Stimulated activated CD4-positive, alpha-beta T cell treated with anti-CD3 and anti-CD28 coated beads, TNF-alpha, amount 100 ng/mL, for 4 hours (primary cell): ENCODE measurements at places on chromosomes 1 and 21.
A peak's percentile ranks its signal among the peaks of the same experiment; 100 is the strongest.

DNA sequence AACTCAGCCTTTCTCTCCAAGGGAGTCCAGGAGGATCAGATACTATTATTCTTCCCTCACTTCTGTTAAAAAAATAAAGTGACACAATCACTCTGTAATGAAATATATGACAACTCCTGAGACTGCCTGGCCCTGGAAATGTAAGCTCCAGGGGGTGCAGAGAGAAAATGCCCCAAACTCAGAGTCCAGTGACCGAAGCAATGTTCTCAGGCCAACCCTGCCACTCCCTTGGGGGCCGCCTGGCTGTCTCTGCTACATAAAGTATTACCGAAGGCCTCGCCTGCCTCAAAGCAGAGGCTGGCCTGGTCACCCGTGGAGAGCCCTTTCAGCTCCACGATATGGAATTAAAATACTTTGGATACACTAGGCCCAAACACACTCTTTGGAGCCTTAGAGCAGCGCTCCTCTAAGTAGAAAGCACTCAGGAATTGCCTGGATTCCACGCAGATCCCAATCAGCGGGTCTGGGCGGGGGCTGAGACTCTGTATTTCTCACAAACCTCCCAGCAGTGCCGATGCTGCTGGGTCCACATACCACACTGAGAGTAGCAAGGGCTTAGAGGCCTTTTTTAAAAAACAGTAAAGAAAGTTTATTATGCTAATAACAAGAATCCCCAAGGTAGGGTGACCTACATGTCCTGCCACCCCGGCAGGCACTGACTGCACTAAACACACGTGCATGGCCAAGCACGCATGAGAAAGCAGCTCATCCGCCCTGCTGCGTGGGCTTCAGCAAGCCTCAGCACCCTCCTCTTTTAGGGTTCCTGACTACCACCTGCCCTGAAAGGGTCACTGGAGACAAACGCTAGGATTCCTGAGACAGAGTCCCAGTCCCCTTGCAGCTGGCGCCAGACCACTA lies 31.1 kb downstream of the TMCO4 start:
- DNase-seq = no peak

DNA sequence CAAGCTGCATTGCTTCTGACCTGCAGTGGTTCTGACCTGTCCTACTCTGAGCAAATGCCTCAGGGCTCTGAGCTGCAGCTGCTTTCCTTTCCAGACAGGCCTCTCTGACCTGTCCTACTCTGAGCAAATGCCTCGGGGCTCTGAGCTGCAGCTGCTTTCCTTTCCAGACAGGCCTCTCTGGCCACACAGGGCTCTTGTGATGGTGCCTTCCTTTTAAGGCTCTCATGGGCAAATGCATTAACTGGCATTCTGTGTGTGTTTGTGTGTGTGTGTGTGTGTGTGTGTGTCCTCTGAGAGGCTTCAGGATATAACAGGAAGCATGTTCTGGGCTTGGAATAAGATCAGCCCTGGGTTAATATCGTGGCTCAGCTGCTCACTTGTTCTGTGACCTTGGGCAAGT lies 131.3 kb downstream of the NTPCR start:
- no peak for DNase-seq

DNA sequence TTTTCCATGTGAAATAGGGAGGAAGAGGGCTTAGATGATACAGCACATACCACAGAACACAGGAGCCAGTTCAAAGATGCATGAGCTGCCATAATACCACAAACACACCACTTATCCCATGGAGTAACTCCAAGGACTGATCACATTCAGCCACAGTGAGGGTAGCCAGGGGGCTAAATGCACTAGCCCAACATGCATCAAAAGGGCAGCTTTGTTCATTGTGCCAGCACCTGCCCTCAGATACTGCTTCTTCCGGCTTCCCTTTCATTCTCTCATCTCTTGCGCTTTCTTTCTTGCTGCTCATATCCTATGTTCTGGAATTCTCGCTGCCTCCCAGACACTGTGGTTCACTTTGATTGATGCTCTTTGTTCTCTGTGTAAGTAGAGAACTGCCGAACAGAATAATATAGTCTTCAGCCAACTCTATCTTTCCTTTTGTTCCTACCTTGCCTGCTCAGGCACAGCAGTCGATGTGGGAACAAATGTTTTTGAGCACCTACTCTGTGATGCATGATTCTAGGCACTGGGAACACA lies 50.0 kb upstream of the SYT6 start:
- DNase-seq = no peak

DNA sequence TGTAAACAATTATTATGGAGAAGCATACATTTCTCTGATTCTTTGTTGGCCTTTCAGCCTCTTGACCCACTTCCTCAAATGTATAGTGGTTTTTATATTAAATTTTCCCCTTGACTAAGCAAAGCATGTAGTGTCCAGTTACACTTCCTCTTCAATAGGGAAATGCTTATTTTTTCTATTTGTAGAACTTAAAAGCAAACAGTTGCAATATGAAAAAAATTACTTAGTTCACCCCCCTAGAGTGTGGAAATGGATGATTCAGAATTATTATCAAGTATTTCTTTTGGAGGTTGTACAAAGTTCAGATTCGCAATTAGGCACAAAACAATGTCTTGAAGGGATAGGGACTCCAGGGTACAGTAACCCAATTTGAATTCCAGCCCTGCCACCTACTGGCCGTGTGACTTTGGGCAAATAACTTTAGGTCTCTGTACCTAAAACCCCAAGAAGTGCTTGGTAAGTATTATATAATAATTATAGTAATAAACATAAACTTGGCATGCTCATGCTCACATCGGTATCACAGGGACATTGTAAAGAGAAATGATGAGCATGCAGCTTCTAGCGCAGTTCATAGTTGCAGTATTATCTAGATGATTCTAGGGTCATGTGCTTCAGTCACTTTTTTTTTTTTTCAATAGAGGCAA lies 28.6 kb upstream of the IFNGR2 start:
- DNase-seq = peak; percentile 48

DNA sequence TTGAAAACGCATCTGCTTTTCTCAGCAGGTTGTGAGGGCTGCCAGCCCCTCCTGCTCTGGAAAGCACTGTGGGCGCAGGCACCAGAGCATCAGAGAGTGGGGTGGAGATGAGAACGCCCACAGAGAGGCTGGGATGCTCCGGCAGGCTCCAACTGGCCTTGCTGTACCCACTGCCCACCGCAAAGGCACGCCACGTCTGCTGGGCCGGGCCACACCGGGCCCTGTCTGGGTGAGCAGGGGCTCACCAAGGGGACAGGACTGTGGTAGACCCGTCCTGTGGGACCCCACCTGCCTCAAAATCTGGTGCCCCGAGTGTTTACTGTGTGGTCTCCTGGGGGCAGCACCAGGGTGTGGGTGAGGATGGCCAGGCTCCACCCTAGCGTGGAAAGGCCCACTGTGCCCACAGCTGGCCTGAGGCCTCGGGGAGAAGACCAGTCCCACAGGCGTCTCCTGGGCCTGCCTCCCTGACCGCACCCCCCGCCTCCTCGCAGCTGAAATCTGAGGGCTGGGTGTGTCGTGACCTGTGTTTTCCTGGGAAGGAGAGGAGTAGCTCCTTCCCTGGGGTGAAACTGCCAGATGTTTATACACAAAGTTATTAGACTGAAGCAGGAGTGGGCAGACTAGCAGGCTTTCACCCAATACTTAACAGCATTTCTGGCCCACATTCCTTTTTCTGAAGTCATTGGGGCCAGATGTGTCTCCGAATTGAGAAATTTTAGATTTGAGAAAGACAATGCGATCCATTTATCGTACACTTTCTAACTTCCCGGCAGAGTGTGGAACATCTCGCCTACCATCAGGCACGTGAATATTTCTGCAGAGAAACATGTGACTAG lies 53.8 kb downstream of the STUM start:
- no peak for DNase-seq
